ENCODE measurements at places on chromosomes 2 and 18.
A peak's percentile ranks its signal among the peaks of the same experiment; 100 is the strongest.

GRCh38 chr2:50126845-50127244 is 905.1 kb downstream of the NRXN1 start:
- DNase-seq, result no peak

DNA sequence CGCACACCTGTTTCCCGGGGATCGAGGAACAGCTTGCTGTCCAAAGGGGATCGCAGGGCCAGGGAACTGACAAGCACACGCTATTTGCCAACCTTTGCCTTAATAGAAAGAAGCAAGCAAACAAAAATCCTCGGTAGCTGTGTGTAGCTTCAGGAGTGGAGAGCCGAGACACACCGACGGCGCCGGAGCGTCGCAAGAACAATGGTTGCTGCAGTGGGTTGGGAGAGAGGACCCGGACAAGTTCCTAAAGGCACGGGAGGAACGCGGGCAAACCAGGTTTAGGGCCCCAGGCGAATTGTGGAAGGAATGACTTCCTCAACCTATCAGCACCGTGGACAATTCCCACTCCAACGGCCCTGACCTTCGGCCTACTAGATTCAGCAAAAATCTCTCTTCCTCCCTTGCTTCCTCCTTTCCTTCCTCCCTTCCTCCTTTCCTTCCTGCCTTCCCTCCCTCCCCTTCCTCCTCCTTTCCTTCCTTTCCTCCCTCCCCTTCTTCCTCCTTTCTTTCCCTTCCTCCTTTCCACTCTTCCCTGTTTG is 4.9 kb upstream of the NEUROD1 start:
- DNase-seq, result no peak

GRCh38 chr2:170503971-170504809 is 210.9 kb upstream of the SP5 start:
- DNase-seq, result no peak

GRCh38 chr2:164818149-164819136 is 23.2 kb downstream of the COBLL1 start:
- no peak for DNase-seq

GRCh38 chr2:101341421-101341820 is 32.9 kb upstream of the RNF149 start:
- no peak for DNase-seq

GRCh38 chr2:152555048-152555447 is 162.2 kb downstream of the PRPF40A start:
- peak; percentile 1 for DNase-seq

All from fibroblast of gingiva (primary cell).